HTR-8/SVneo (cell line): ENCODE measurements at places on chromosomes 4 and X.

DNA sequence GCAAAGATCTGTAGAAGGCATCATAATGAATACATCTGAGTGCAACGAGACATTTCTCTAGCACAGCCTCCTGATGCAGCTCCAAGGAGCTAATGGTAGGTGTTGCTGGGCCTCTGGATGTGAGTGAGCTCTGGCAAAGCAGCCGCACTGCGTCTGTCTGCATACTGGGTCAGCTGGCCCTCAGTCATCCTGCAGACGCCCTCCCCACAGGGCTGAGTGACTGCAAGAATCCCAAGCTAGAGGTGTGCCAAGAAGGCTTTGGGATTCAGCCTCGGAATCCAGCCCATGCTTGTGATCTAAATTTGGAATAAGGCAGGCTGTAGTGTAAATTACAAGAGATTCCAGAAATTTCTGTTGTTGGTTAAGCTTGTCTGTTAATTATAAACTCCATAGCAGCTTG, 18.5 kb downstream of the HERC3 start:
- DNase-seq = no peak

- no peak for DNase-seq
These were observed 42.7 kb downstream of the HPRT1 start for GRCh38 chrX:134502686-134503085.

DNA sequence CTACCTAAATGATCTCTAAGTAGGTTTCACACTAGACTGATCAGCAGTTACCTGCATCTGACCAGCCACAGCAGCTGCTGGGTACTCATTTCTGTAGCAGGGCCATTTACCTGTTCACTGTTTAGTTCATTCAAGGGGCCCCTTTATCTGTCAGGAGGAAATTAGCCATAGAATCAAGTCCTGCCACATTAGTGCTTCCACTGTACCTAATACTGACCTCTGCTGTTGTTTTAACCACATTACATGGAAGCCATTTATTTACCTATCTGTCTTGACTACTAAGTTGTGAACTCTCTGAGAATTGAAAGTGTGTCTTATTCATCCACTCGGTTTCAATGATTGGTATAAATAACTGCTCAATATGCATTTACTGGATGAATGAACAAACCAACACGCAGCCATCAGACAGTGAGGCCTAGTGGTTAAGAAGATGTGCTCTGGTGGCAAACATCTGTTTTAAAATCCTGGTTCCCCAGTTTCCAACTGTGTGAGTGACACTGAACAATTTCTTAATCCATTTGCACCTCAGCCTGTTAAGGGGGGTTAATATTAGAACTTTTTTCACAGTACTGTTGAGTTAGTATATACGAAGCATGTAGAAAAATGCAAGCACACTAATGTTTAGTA, 30.0 kb upstream of the ANXA5 start:
- peak; percentile 51 for DNase-seq

DNA sequence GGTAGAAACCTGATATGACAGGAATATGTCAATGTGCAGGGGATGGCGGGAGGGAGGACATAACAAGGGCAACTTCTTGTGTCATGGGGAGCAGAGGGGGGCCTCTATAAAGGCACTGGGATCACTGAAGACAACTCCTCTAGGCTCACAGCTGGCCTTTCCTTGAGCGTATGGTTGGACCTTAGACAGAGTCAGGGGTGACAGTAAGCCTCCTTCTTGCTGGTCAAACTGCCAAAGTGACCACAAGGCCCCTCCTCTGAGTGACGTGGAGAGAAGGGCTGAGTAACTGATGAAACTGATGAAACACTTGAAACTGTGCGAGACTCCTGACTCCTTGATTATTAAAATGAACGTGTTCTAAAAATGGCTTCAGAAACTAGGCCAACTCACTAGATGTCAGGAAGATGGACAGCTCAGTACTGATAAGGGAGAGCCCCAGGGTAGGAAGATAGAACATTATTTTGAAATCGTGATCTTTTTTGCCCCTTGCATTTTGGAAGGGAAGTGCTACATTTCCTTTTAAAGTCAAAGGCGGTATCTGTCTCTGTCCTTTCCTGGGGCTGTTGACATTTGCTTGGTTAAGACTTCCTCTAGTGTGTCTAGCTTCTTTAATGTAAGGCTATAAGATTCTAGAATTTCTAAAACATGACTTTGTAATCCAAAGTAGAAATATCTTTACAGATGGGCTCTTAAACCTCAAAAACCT, 1.6 kb downstream of the RAB33A start:
- no peak for DNase-seq

GRCh38 chr4:52840531-52841370, 21.4 kb upstream of the RASL11B start:
- DNase-seq = no peak

GRCh38 chrX:138718941-138719340, 7.4 kb upstream of the FGF13 start:
- DNase-seq = no peak

DNA sequence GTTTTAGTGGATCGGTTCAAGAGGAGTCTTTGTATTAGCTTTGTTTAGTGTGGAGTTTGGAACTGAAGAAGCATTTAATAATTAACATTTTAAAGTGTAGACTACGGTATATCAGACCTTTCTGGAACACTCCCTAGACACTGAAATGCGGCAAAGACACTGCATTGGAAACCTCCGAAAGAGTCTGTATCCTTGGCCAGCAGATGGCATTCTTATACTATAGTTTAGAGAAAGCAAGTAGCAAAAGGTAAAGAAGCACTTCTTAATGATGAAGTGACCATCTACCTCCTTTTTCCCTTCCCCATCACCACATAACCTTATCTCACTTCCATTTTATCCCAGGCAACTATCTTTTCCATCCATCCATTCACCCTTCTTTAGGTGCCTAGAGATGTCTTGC, 7.6 kb downstream of the FABP2 start:
- no peak for DNase-seq

DNA sequence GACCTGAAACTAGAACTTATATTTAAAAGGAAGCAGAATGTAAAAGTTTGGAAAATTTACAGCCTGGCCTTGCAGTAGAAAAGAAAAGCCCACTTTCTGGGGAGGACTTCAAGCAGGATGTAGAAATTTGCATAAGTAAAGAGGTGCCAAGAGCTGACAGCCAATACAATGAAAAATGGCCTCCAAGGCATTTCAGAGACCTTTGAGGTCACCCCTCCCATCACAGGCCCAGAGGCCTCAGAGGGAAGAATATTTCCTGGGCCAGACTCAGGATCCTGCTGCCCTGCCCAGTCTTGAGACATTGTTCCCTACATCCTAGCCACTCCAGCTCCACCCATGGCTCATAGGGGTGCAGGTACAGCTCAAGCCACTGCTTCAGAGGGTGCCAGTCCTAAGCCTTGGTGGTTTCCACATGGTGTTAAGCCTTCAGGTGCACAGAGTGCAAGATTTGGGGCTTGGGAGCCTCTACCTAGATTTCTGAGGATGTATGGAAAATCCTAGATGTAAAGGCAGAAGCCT, 518.9 kb upstream of the INTU start:
- DNase-seq = no peak

GRCh38 chrX:150032742-150033141, 94.5 kb upstream of the EOLA2 start:
- DNase-seq = peak; percentile 2

DNA sequence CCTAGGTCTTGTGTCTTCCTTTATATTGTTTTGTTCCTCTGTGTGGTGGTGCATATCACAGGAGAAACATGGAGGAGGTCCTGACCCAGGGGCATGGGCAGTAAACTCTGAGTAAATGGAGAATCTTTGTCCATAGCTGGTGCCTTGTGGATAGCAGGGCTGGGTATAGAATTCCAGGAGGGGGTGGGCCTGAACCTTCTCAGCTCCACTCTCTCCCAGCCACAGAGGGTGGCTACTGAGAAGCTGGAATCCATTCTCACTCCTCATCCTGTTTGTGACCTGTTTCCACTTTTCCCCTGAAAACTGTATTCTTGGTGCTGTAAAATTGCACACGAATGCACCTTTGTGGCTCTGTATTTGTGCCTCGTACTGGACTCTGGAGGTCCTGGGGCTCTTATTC, 47.7 kb upstream of the ADRA2C start:
- DNase-seq = no peak

GRCh38 chr4:119493419-119493818, 135.2 kb downstream of the PDE5A start:
- no peak for DNase-seq

DNA sequence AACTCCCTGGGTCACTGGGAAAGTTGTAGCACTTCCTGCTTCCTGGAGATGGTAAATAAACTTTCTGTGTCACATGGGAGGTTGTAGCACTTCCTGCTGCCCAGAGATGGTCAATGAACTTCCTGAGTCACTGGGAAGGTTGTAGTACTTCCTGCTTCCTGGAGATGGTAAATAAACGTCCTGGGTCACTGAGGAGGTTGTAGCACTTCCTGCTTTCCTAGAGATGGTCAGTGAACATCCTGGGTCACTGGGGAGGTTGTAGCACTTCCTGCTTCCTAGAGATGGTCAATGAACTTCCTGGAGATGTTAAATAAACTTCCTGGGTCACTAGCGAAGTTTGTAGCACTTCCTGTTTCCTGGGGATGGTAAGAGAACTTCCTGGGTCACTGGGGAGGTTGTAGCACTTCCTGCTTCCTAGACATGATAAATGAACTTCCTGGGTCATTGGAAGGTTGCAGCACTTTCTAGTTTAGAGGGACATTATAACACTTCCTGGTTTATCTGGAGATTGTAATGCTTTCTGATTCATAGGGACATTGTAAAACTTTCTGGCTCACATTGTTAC, 62.3 kb upstream of the CD99 start:
- no peak for DNase-seq

GRCh38 chrX:133213117-133213516, 5.0 kb downstream of the TFDP3 start:
- no peak for DNase-seq

DNA sequence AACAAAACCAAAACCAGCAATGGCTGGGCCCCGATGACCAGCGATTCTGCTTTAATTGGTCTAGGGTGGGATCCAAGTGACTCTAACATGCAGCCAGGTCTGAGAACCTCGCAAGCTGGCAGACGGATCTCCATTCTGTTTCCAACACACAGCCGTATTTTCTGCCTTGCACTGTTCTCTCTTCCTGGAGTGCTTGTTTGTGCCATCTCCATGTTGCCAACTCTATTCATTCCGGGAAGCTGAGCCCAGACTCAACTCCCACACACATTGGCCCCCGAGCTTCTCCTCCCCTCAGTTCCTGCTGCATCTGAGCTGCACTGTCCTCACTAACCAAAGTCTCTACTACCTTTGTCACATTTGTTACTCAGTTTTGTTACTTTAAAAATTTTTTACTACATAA, 35.6 kb downstream of the GEMIN8 start:
- DNase-seq = no peak

- no peak for DNase-seq
These were observed 930.4 kb downstream of the DMD start for GRCh38 chrX:32280921-32281320.

DNA sequence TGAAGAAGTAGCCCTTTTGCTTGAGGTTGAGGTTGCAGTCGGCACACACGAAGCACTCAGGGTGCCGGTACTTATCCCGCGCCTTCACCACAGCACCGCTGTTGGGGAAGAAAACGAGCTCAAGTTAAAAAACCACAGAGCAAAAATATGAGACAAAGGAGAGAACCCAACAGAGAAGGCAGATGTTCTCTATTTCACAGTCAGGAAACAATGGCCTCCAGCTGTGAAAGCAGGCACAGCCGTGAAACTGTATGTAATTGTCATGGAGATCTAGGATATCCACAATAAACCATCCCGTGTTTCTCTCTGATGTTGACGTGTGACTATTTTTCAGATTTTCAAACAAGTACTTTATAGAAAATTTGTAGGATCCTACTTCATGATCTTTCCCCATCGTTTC, 30.9 kb upstream of the CCDC110 start:
- no peak for DNase-seq

DNA sequence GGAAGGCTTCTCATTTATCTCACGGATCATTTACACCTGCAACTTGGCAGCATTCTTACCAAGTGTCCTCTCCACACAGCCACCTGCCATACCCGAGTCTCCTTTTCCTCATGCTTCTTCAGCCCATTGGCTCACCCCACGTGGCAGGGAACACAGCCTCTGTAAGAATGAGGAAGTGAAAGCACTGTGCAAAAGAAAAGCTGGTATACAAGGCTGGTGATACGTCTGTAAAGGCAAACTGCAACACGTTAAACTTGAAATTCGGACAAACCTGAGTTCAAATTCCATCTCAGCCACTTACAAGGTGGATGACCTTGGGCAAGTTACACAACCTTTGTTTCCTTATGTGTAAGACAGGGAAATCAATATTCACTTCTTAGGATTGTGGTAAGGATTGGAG, 164.0 kb upstream of the RASGEF1B start:
- DNase-seq = no peak

- DNase-seq = no peak
These were observed 172.6 kb upstream of the PSAPL1 start for GRCh38 chr4:7607156-7607910.
